Activated CD4-positive, alpha-beta T cell treated with anti-CD3 and anti-CD28 coated beads, Interleukin-2, amount 50 U/mL, for 48 hours (primary cell): ENCODE measurements at places on chromosomes 6 and 20.

- DNase-seq, result no peak
These were observed 16.6 kb downstream of the SNRPC start for GRCh38 chr6:34773916-34774315.

DNA sequence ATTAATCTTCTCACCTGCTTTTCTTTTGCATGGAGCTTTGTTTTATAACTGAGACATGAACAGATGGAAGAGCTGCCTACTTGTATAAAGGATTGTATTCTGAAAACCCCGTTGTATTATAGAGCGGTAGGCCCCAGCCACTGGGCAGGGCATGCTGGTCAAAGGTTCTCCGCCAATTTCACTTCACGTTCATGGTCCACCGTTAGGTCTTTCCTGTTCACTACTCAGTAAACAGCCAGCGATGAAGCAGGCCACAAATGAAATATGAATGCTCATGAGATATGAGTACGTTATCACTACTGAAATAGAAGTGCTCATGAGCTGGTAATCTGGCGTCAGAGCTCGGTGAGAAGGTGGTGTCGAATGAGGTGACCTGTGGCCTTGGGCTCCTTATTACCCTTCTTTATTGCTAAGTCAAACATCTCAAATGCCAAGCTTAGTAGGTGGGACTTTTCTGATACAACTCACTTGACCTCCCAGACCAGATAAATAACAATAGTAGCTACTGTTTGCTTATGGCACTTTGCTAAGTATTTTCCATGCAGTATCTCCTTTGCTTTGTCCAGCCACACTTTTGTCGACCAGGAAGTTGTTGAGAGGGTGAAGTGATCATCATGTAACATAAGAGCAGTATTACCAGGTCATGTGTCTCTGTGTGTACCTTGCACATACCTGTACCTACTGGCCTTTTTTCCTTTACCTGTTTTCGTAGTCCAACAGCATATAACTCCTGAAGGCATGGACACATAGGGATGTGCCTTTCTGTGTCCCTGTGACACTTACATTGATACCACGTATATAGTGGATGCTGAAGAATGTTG is 16.7 kb downstream of the EDN3 start:
- no peak for DNase-seq

GRCh38 chr6:143561105-143561704 is 49.7 kb upstream of the FUCA2 start:
- DNase-seq, result no peak

- DNase-seq, result no peak
These were observed 55.6 kb downstream of the RRBP1 start for GRCh38 chr20:17626217-17627007.
